Fibroblast of villous mesenchyme (primary cell): ENCODE measurements at places on chromosomes 3 and 15. TPM values are rescaled to one million over a fixed set of nuclear protein-coding genes. Genes with fewer than 3 reads are reported as not detected.
A peak's percentile ranks its signal among the peaks of the same experiment; 100 is the strongest.

GRCh38 chr3:16286161-16286560 is 21.1 kb downstream of the OXNAD1 start:
- DNase-seq, result no peak

DNA sequence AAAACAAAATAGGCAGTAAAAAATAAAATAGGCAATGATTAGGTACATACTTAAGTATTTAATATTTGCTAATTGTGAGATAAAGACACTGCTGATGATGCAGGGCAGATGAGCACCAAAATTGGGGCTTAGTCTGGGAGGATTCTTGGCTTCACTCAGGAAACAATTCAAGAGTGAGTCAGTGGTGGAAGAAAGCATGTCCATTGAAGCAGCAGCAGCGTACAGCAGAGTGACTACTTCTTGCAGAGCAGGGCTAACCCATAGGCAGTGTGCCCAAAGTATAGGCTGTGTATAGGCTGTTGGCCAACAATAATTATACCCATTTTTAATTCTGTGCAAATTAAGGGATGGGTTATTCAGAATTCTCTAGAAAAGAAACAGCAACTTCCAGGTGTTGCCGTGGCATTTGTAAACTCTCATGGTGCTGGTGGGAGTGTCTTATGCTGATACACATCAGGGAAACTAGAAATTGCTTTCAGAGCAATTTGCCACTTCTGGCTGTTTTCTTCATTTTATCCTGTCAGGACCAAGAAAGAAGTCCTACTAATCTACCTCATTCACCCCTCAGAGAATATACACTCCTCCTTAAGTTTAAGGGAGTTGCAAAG is 317.3 kb upstream of the NAALADL2 start:
- no peak for DNase-seq

DNA sequence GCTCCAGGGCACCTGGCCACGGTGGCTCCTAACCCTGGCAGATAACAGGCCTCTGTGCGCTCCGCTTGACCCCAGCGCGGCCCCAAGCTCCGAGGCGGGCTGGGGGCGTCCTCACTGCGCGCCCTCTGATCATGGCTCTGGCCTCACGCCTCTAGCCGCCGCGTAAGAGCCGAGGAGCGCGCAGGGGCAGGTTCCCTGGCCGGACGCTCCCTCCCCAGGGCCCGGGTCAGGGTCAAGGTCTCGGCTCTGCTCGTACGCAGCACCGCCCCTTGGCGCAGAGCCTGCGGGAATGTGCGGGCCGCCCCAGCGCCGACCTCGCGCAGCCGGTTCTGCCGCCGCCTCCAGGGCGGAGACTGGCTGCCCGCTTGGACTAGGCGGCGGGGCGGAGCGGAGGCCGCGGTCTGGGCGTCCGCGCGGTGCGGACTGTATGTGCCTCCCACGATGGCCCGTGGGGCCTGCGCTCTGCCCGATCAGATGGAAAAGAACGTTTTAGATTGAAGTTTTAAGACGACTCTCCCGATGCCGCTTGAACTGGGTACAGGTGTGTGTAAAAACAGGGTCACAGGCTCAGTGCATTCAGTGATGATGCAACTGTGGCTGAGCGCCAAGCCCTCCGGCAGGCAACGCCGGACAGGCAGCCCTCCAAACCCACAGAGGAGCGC is 40.8 kb downstream of the CHST14 start:
- peak; percentile 58 for DNase-seq

DNA sequence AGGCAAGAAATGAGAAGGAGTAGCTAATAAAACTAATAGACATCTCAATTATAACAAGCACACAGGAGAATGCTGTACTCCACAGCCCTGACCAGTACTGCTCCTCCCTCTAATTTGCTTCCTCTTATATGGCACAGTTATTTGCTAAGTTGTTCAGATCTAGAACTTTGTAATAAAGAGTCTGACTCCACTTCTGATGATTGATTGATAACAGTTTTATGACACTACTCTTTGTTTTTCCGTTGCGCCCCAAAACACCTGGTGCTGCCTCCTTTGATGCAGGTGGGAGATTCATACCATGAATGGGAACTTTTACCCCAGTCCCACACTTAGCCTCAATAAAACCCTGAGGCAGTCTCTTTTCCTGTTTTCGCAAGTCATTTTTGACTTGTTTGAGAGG is 777.7 kb downstream of the GBE1 start:
- no peak for DNase-seq

DNA sequence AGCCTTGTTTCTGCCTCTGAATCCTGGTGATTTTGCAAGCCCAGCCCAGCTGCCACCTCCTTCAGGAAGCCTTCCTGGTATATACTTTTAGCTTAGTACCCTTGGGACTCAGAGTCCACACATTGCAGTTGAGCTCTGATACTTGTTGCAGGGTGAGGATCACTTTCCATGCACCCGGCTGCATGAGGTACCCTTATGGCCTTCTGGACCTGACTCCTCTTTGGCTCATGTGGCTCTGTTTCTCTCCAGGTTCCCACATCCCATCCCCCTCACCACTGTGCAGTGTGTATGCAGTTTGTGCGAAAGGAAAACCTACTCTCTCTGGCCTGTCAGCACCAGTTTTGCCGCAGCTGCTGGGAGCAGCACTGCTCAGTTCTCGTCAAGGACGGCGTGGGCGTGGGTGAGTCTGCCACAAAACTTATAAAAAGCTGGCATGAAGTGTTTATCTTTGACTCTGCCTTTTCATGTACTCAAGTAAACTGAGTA is 23.1 kb upstream of the P4HTM start:
- no peak for DNase-seq

The GUCA1C gene
- not detected in 2 replicates for total RNA-seq
